ENCODE measurements at places on chromosomes 3 and 15.

- DNase-seq = no peak
Observed at GRCh38 chr3:143751643-143752178, 96.6 kb downstream of the SLC9A9 start.

- DNase-seq = no peak
Observed at GRCh38 chr3:196354132-196354531, 15.9 kb upstream of the TM4SF19 start.

- peak; percentile 52 for DNase-seq
Observed at GRCh38 chr15:88302373-88302772, 45.8 kb upstream of the NTRK3 start.

GRCh38 chr3:46889381-46890110 is 12.0 kb downstream of the PTH1R start:
- no peak for DNase-seq

DNA sequence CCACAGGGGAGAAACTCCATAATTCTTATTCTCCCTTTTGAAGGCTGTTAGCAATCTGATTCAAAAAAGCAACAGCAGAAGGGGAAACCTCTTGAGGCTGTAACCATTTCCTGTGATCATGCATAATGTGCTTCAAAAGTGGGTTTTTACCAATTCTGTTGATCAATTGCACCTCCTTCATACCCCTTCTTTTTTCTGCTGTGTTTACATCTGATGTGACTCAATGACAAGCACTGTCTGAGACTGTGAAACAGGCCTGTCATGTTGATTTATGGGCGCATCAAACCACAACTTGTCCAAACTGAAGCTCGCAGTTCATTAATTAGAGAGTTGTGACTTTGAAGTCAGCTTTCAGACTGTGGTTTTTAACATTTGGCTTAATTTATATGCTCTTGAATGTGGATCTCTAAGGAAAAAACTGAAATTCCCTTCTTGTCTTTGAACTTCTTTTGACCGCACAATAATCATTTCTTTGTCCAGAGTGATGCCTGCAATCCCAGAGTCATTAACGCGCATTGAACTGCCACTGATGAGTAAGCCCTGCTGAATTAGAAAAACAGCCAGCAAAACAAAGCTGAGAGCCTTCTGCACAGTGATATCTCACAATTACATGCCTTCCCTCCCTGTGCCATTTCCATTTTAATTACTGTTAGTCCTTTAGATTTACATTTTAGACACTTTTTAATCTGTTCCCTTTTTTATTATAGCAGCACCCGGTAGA is 532.8 kb downstream of the FOXP1 start:
- no peak for DNase-seq

Data from dorsolateral prefrontal cortex (tissue), 122 donors.